ENCODE measurements at places on chromosomes 3 and 15. TPM values are rescaled to one million over a fixed set of nuclear protein-coding genes. Genes with fewer than 3 reads are reported as not detected.

Gene CKMT1B
- 0.95 TPM for total RNA-seq

DNA sequence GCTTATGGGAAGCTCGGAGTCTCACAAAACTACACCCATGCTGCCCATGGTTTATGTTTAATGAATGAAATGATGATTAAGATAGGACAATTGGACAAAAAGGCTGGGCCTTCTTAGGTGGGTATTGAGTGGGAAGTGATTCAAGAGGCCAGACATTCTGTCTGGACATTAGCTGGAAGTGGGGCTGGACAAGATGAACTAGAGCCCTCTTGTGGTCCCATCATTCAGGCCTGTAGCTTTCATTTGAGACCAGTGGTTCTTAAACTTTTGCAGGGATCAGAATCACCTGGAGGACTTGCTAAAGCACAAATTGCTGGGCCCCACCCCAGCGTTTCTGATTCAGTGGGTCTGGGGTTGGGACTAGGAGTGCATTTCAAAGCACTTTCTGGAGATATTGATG is 290.4 kb upstream of the CTDSPL start:
- no peak for DNase-seq

DNA sequence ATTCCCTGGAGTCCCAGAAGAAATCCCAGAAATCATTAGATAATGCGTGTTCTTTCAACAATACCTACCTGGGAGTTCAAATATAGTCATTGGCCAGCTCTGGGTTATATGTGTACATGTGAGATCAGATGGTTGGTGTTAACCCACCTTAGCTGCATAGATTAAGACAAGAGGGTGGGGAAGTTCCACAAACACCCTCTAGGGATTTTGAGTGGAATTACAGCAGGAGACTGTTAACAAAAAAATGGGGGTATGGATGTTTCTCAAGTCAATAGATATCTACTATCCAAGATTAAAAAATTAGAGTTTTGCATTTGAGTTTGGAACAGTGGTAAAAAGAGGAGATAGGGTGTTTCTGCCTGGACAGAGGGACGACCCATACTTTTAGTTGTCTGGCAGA is 282.5 kb upstream of the CNTN3 start:
- DNase-seq = peak; percentile 2

GRCh38 chr3:173397161-173398110 is at the start of gene NLGN1:
Gene NLGN1, plus strand, starts transcription at chr3:173397744.
- DNase-seq = peak; percentile 65

DNA sequence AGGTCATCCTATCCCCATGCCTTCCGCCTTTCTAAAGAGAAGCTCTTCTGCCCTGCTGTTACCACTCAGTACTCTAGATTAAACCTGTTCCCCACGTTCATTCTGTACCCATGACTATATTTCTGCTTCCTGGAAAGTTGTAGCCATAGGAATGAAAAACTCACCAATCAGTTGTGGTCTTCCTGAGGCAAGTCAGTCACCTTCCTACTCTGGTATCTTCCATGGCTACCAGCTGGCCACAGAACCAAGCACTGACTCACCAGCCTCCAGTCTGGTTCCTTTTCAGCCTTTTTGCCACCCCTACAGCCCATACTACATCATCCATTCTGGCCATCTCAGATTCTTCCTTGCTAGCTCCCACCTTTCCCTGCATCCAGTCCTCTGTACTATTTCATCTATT is 46.4 kb downstream of the TMEM44 start:
- no peak for DNase-seq

DNA sequence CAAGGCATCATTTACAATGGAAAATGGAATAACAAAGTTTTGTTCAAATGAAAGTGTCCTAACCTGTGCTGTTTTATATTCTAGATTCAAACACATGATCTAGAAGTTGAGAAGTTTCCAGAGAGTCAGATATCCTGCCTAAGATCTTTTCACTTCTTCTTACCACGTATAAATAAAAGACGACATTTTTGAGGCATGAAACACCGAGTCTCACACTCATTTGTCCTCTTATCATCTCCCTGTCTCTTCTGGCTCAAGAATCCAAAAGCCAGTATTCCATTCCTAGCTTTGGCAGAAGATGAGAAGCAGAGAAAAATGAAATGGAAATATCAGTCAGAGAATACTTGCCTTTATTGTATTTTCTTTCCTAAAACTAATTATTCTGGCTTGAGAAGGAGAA is 738.6 kb upstream of the NR2F2 start:
- DNase-seq = no peak

DNA sequence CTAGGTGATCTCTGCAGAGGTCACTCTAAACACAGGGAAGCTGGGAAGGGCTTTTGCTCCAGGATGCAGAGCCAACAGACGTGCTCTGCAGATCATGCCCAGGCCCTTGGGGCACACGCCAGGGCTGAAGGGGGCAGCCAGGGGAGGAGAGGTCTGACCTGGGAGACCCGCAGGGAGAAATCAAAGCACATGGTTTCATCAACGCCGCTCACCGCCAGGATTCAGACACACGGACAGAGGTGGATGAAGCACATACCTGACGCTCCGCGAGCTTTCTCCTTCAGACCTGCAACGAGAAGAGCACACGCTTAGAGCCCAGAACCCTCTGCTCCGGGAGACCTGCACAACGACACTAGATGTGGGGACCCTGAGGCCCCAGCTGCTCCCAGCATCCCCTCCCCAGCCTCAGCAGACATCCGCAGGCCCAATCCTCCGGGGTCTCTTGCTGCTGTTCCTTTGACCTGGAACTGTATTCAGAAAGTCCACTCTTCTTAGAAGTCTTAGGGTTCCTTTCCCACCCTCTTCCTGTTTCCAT is 90.7 kb upstream of the IQSEC1 start:
- no peak for DNase-seq

DNA sequence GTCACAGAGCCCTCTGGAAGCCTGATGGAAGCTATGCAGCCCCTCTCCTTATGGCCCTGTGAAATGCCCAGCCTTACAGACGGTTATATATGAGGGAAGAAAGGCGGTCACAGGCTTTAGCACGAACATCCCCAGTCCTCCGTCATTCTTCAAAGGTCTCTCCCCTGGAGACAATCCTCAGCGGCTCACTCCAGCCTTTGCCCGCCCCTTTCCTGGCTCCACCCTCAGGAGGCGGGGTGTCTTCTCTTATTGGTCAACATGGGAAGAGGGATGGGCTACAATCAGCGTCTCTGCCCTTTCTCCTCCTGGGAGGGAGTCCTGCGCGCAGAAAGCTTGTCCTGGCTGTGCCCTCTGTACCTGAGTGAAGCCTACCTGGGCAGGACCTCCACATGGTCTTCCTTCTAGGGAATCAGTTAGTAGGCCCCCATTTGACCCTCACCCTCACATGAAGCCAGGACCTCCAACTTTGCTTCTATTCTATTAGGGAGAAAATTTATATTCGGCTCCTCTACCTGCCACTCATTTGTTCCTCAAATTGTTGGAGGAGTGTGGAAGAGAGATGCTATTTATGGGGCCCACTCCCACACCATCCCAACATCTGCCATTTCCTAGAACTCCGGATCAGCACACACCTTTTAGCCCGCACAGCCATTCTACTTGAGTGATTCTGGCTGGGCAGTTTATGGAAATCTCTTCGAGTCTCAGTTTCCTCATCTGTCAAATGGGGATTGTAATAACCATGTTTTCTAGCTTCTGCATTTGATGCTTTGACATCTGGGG is 112.9 kb upstream of the SLC6A11 start:
- DNase-seq = no peak

DNA sequence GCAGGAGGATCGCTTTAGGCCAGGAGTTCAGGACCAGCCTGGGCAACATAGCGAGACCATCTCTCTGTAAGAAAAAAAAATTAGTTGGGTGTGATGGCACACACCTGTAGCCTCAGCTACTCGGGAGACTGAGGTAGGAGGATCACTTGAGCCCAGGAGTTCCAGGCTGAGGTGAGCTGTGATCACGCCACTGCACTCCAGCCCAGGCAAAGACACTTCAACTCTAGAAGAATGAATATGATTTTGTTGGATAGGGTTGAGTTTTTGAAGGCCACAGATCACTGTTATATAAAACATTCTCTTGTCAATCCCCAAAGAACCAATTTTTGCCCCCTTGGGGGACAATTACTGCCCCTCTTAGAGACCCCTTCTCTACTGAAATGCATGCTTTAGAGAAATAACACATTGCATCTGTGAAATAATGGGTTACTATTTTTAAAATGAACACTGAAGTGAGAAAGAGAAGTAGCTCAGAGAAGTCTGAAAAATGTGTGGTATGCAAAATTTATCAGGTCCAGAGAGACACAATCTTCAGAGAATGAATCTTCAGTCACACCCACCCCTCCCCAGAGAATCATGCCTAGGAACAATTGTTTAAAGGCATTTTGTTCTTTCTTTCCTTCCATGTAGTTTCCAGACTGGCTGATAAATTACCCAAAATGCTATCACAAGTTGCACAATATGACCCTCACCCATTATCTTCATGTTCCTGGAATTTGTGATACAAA is 42.7 kb downstream of the METTL6 start:
- no peak for DNase-seq

Gene FOXL2
- 0.06 TPM for total RNA-seq

Gene SLC24A5
- not detected for total RNA-seq

Gene CPN2
- total RNA-seq = not detected

GRCh38 chr3:188929137-188929536 is 242.6 kb upstream of the TPRG1 start:
- DNase-seq = no peak

GRCh38 chr3:51908026-51908425 is 4.9 kb upstream of the IQCF1 start:
- DNase-seq = no peak

- peak; percentile 26 for DNase-seq
Measured at GRCh38 chr3:48157950-48158376, 30.3 kb downstream of the CDC25A start.

Gene ANKRD63
- 0.37 TPM for total RNA-seq

DNA sequence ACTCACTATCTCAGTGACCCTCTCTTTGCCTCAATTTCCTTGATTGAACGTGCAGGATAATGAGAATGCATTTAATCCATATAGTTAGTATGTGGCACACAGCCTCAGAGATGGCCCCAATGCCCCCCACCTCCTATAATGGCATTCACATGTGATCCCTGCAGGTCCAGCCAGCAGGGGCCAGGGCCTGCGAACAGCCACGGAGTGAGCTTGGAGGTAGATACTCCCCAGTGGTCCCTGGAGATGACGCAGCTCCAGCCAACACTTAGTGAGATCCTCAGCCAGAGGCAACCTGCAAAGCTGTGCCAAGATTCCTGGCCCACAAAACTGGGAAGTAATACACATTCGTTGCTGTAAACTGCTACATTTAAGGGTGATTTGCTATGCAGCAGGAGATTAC is 184.9 kb upstream of the NSMCE3 start:
- no peak for DNase-seq

- no peak for DNase-seq
Measured at GRCh38 chr3:156417559-156418132, 137.3 kb downstream of the SSR3 start.

Gene PLA2G4E
- total RNA-seq = not detected

DNA sequence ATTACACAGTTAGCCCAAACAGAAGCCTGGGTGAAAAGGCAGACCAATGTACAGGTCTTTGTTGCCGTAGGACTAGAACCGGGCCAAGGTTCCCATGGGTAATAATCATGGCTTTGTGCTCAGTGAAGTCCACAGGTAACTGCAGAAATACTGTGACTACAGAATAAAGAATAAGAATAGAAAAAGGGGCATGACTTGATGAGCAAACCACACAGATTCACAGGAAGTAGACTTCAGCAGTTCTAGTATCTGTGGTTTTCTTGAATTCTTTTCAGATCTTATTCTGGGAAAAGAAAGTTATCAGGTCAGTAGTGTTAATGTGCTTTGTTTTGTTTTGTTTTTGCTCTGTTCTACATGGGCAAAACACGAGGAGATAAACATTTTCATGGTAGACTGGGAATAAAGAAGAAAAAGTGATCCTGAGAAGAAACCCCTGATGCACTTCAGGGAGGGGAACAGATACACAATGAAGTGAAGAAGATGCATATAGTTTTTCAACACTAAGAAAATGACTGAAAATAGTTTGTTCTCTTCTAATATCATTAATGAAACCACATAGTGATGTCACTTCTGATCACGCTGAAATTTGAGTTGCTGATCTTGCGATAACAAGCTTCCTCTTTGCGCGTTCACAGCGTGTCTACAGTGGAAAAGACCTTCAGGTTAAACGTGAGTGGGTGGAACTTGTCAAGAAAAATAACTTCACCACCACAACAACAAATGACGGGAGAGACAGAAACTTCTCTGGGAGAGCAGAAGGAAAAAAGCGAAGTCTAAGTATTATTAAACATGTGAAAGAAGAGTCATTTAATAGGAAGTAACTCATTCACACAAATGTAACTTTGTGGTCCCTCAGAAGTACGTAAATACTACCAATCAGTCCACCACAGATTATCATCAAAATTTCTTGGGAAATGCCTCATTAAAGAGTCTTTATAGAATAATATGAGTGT is 315.8 kb upstream of the SATB1 start:
- no peak for DNase-seq

Gene UQCC5
- total RNA-seq = 102 TPM

DNA sequence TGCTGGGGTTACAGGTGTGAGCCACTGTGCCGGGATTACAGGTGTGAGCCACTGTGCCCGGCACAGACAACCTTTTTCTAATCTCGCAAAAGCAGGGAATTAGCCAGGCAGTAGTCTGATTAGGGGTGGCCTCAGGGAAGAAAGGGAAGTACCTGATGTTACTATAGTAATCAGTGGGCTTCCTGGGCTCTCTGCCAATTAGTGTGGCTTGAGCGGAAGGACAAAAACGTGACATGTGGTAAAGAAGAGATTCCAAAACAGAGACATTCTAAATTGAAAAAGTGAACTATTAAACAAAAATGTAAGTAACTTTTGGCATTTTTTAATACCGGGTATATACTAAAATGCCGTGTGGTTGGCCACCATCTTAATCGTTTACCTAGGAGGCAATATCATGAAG is 48.1 kb downstream of the CFAP20DC start:
- DNase-seq = no peak

Gene CHRNA7
- 4.0 TPM for total RNA-seq

Gene FSIP1
- 1.3 TPM for total RNA-seq

GRCh38 chr3:46564190-46565021 is 1.7 kb downstream of the LRRC2 start:
- DNase-seq = no peak

DNA sequence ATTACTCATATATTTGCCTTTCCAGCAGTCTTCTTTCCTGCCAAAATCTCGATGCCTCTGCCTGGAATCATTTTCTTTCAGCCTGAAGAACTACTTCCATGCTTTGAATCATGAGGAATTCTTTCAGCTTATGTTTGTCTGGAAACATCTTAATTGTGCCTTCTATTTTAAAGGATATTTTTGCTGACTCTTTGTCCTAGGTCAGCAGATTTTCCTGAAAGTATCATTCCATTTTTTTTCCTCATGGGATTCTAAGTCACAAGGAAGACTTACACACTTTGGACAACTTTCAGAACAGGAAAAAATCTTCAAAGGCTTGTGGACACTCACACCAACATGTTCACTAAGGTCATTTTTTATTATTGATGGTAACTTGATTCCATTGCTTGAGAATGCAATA is 10.1 kb downstream of the PRR23E start:
- DNase-seq = no peak

Gene KLF15
- total RNA-seq = 1.1 TPM

- DNase-seq = no peak
Measured at GRCh38 chr3:167657684-167658225, 4.0 kb upstream of the WDR49 start.

- DNase-seq = no peak
Measured at GRCh38 chr3:172522871-172523818, at the start of gene TNFSF10. Gene TNFSF10, minus strand, starts transcription at chr3:172523430. Its CDS starts 46 bp downstream, at chr3:172523384.
